ENCODE measurements at places on chromosomes 7 and 10.

DNA sequence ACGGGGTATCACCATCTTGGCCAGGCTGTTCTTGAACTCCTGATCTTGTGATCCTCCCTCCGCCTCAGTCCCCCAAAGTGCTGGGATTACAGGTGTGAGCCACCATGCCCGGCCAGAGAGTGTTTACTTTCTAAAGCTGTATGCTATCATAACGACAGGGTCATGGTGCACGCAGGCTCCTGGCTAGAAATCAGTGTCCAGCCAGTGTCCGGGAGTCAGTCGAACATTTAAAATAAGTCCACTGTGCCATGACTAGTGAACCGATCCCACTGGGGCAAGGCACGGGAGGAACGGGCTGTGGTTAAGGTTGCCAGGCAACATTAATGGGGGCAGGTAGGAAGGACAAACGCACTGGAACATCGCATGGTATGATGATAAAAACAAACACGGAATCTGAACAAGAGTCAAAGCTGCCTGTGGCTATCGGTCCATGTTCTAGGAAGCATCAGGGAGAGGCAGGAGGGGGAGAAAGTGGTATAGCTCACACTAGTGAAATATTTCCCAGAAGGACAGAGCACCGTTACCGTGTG, 89.0 kb upstream of the SEPHS1 start:
- no peak for DNase-seq

DNA sequence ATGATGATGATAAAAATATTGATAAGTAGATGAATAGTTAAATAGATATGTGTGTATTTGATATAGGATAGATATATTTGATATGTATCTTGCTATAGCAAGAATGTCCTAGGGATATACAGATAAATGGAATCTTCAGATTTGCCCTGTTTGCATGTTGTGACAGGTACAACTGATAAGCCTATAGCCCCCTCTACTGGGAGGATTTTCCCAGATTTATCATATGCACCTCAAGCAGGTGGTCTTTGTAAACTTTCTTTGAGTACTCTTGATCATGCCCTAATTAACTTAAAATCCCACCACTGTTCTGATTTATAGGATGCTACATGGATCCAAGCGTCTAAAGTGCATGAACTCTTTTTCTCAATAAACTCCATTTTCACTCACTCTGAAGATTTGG, 1050.7 kb downstream of the SORCS3 start:
- DNase-seq: no peak

DNA sequence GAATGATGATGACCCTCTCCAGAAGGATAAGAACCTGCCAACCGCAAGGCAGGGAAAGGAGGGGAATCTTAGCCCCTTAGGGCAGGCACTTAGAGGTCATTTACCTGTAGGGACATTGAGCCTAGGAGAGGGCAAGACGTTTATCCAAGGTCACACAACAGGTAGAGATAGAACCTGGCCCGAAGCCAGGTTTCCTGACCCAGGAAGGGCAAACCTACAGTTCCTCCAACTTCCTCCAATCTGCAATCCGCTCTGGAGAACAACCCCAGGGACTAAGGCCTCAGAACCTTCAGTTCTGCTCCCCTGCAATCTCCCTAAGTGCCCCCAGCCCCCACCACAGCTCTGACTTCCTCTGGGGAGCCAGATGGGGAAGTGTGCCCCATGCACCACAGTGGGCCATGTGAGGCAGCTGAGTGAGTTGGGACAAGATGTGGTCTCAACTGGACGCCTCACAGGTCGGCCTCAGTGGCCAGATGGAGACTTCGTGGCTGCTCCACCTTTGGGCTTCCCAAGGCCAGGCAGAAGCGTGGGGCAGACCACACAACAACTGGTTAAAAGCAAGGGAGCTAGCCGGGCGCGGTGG, 1.4 kb upstream of the PSAP start:
- DNase-seq: no peak

GRCh38 chr10:50437248-50437647, 185.9 kb upstream of the ASAH2 start:
- no peak for DNase-seq

- no peak for DNase-seq
These were observed 29.1 kb downstream of the CPED1 start for GRCh38 chr7:121017586-121017985.

DNA sequence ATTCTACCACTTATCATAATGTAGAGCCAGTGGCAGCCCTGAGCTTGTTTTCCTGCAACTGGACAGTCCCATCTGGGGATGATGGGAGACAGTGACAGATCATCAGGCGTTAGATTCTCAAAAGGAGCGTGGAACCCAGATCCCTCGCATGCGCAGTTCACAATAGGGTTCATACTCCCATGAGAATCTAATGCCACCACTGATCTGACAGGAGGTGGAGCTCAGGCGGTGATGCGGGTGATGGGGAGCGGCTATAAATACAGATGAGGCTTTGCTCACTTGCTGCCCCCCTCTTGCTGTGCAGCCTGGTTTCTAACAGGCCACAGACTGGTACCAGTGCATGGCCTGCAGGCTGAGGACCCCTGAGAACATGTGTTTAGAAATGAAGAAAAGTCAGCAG, 260.1 kb downstream of the CAMK1D start:
- no peak for DNase-seq

DNA sequence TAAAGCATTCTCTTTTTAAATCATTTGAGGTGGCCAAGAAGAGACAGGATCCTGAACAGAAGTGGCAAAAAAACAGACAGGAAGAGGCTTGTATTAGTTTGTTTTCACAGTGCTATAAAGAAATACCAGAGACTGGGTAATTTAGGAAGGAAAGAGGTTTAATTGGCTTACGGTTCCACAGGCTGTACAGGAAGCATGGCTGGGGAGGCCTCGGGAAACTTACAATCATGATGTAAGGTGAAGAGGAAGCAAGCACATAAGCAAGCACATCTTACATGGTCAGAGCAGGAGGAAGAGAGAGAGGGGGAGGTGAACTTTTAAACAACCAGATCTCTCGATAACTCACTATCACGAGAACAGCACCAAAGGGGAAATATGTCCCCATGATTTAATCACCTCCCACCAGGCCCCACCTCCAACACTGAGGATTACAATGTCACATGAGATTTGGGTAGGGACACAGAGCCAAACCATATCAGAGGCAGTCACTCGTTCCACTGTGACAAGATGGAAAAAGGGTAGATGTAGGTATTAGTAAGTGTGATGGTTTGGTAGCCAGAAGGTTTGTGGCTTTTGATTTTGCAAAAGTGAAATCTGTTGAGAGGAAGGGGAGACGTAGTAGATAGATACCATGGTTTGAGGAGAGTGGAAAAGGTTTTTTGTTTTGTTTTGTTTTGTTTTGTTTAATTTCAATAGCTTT, 5.1 kb downstream of the MSRB2 start:
- no peak for DNase-seq

GRCh38 chr10:65320236-65321026, 1605.4 kb upstream of the LRRTM3 start:
- no peak for DNase-seq

DNA sequence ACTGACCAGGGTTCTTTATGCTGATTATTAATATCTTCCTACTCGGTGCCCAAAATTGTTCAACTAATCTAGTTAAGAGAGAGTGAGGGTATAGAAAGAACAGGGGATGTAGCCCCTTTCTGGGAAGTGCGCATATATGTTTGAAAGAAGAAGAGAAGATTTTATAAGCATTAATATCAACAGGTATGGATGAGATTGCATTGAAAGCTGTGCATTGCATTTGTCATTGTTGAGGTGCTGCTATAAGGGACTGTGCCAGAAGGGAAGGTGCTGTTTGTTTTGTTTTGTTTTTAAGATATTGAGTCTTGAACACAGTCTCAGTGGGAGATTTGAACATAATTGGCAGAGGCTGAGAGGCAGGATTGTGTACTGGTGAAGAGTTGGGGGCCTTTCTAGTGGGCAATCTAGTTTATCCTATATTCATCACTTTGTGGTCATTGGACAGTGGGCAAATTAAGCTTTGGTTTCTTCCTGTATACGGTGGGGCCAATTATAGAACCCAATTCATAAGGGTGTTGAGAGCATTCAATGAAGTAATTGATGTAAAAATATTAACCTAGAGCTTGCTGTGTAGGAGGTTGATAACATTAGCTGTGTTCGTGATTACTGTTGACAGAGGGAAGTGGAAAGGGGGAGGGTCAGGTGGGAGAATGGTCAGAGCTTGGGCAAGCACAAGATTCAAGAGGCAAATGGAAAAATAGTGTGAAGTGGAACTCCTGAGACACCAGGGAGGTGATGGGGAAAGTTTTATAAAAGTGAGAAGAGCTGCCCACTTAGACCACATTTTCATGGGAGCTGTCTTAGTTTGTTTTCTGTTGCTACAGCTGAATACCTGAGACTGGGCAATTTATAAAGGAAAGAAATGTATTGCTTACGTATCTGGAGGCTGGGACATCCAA, 19.9 kb upstream of the PCGF5 start:
- DNase-seq: no peak

- DNase-seq: no peak
These were observed 268.0 kb downstream of the FRMD4A start for GRCh38 chr10:14062528-14063260.

- DNase-seq: no peak
These were observed 96.6 kb upstream of the NMT2 start for GRCh38 chr10:15265056-15265455.

DNA sequence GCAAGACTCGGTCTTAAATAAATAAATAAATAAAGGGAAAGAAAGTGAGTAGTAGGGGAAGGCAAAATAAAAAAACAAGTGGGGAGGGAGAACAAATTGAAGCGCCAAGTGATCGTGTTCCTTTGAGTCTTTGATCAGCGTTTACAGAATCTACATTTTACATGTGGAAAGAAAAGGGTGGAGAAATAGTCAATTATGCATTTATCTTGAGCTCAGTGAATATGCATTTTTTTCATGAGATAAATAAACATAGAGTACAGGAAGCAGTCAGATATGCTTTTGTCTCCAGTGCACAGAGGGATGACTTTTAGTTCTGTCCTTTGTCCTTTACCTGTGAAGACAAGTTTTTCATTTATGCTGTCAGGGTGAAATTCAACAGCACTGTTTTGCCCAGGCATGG, 6.1 kb upstream of the GUSB start:
- no peak for DNase-seq

Measured in non-pigmented ciliary epithelial cell (primary cell).